NCI-H187 treated with DMSO at 0.1 percent for 48 hours (cell line): ENCODE measurements at places on chromosomes 6 and 20.

- no peak for DNase-seq
Observed at GRCh38 chr6:44219053-44219814, 2.5 kb downstream of the MYMX start.

DNA sequence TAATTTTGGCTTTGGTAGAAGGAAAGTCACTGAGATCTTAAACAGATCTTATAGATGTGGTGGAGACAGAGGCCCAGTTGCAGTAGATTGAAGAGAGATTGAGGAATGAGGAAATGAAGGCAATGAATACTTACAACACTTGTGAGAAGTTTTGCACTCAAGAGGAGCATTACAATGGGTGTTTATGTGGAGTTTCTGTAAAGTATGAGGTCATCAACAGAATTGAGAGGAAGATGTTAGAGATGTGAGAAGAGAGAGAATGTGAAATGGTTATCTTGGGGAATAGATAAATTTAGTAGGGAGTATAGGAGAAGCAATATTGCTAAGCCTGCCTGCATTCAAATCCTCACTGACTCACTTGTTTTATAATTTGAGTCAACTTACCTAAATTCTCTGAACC is 83.4 kb downstream of the GFRAL start:
- no peak for DNase-seq

- no peak for DNase-seq
Observed at GRCh38 chr20:39602649-39603048, 640.5 kb downstream of the DHX35 start.

DNA sequence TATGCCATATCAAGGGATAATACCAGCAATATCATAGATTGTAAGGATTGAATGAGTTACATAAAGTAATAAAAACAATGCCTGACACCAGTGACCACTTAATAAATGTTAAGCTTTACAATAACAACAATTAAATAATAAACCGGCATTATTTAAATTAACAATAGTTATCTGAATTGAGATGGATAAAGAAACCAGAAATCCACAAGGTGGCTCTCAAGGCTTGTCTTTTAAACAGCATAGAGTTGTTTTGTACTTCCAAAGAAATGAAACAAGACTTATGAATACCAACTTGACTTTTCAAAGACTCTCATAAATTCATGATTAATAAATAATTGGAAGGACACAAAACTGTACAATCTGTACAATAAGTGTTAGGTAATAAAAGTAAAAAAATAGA is 203.1 kb downstream of the ASCC3 start:
- no peak for DNase-seq
